T-helper 2 cell (primary cell): ENCODE measurements at places on chromosomes 12 and 14.

DNA sequence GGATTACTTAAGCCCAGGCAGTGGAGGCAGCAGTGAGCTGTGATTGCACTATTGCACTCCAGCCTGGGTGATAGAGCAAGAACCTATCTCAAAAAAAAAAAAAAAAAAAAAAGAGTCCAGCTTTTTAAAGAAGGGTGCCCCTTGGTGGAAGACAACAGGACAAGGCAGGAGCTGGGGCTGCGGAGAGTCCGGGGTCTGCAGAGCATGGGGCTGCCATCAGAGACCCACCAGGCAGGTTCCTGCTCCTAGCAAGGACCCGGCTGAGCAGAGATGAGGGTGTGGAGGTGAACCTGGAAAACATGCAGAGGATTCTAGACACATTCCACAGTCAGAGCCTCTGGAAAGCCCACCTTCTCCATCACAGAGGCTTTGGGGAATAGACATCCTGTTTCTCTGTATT lies 21.0 kb upstream of the CIPC start:
- no peak for DNase-seq

DNA sequence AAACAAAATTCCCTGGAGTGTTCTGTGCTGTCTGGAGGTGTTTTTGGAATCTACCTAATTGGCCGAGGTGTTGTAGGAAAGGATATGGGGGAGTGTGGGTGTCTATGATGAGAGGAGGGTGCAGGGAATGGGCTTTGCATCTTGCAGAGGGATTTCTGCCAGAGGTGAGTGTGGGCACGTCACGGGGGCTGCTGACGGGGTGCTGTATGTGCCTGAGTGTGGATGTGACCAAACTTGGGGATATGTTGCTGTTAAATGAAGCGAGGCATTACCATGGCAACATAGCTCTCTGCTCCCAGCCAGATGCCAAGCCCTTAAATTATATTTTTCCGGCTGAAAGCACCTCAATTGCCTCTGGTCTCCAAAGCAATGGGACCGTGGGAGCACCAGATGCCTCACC lies 44.3 kb upstream of the SPTLC2 start:
- no peak for DNase-seq

GRCh38 chr14:61238611-61239245 lies 42.4 kb downstream of the TMEM30B start:
- no peak for DNase-seq

- DNase-seq: no peak
Observed at GRCh38 chr12:43883311-43883710, 47.4 kb downstream of the TMEM117 start.

- no peak for DNase-seq
Observed at GRCh38 chr14:24081739-24082211, 10.4 kb downstream of the CPNE6 start.

DNA sequence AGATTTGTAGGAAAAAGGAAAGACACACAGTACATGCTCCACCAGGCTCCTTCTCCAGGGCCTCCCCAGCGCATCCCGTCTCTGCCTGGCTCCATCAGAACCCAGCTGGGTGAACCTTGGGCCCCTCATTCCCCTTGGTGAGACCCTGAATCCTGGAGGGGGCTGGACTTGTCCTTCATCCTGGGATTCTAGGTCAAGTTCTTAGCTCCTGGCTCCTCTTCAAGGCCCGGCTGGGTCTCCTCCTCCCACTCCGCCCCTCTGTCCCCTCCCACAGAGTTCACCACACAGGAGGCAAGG lies 49.2 kb downstream of the PSMA6 start:
- DNase-seq: no peak

GRCh38 chr14:38616959-38617358 lies 361.1 kb upstream of the CLEC14A start:
- DNase-seq: no peak
